Activated T-helper 1 cell treated with anti-CD3 and anti-CD28 coated beads, Interleukin-12 subunit alpha, Interleukin-12 subunit beta, Interleukin-2, Interleukin-4 antibody, amounts not matched to agents 30 ng/mL and 10 ng/mL and 1 ng/mL, durations not matched to agents 14 hours and 24 hours and 36 hours (primary cell): ENCODE measurements at places on chromosomes 11 and 22. TPM values are rescaled to one million over a fixed set of nuclear protein-coding genes. Genes with fewer than 3 reads are reported as not detected.

DNA sequence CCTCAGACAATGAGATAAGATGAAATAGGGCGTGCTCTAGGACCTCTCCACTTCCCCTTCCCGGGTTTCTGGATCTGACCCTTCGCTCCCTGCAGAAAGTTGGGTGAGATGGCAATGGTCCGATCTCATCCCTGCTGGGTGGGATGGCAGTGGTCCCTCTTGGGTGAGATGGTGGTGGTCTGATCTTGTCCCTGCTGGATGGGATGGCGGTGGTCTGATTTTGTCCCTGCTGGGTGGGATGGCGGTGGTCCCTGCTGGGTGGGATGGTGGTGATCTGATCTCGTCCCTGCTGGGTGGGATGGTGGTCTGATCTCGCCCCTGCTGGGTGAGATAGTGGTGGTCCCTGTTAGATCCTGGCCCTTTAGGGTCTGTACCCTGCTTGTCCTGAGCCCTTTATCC, 21.3 kb downstream of the ST14 start:
- DNase-seq = no peak
- no peak overlapping the region for H3K27ac ChIP-seq
- no peaks in the 10 kb centered on the region for H3K4me1 ChIP-seq
- no peaks in the 10 kb centered on the region for H3K36me3 ChIP-seq
- peaks cover 2% of the 10 kb centered on the region for H3K27me3 ChIP-seq

GRCh38 chr22:22721681-22722354, 77.4 kb downstream of the GGTLC2 start:
- peak; percentile 28 for DNase-seq
- no peaks in the 10 kb centered on the region for H3K36me3 ChIP-seq
- peak overlapping the region; percentile 80 for H3K27ac ChIP-seq
- H3K4me1 ChIP-seq = peaks cover 32% of the 10 kb centered on the region
- H3K27me3 ChIP-seq = peaks cover 14% of the 10 kb centered on the region

GRCh38 chr11:46006418-46007070, 84.1 kb downstream of the LARGE2 start:
- H3K36me3 ChIP-seq = peaks cover 1% of the 10 kb centered on the region
- no peaks in the 10 kb centered on the region for H3K4me1 ChIP-seq
- no peak overlapping the region for H3K4me3 ChIP-seq

- H3K27ac ChIP-seq = no peak overlapping the region
- H3K4me3 ChIP-seq = no peak overlapping the region
- H3K4me1 ChIP-seq = peaks cover 5% of the 10 kb centered on the region
Measured at GRCh38 chr11:8567602-8568198, 26.3 kb downstream of the STK33 start.

DNA sequence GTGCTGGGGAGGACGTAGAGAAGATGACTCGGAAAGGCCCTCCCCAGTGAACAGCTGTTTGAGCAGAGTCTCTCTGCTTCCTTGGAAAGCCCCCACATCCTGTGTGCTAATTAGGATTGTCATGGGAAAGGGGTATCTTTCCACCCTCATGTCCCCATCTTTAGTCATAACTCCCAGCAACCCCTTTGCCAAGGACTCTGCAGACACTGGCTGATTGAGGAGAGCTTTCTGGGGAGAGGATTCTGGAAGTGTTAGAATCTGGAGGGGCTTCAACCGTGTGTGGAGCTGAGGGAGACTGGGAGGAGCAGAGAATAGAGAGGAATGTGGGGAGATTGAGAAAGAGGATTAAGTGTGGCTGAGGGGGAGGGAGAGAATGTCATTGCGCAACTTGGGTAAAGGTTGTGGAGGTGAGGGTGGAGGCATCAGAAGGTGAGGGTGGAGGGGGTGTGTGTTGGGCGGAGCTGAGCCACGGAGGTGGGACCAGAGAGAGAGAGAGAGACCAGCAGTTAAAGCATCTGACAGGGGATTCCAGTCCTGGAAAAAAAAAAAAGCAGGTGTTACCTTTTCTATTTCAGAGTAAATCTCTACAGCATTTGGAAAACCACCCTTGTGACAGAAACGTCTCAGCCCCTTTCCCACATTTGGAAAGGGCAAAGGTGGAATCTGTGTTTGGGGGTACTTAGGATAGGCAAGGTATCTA, 2.2 kb downstream of the DTX4 start:
- H3K4me3 ChIP-seq = no peak overlapping the region
- DNase-seq = no peak
- no peaks in the 10 kb centered on the region for H3K36me3 ChIP-seq
- H3K27ac ChIP-seq = no peak overlapping the region
- H3K4me1 ChIP-seq = peaks cover 8% of the 10 kb centered on the region

DNA sequence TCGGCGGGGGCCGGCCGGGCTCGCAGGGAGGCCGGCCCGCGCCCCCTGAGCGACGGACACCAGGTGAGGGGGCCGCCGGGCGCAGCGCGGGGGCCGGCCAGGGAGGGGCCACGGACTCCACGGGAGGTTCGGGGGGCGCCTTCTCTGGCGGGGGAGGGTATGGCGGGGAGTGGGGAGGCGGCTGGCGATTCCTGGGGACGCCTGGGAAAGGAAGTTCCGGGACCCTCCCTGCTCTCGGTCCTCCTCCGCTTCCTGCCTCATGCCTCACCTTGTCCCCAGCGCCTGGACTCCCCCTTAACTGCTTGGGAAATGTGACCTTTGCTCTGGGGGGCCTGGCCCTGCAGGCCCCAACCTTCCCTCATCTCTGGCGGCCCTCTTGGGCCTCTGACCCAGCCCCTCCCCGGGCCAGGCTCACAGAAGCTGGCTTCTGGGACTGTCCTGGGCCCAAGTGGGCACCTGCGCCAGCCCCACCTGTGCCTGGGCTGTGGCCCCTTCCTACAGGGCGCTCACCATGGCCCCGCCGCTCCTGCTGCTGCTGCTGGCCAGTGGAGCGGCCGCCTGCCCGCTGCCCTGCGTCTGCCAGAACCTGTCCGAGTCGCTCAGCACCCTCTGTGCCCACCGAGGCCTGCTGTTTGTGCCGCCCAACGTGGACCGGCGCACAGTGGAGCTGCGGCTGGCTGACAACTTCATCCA, 516 bp downstream of the LRFN4 start:
- H3K27me3 ChIP-seq = no peaks in the 10 kb centered on the region
- peak overlapping the region; percentile 82 for H3K4me3 ChIP-seq
- DNase-seq = no peak
- peak overlapping the region; percentile 86 for H3K27ac ChIP-seq
- no peaks in the 10 kb centered on the region for H3K36me3 ChIP-seq

GRCh38 chr11:129298988-129299387, 76.7 kb upstream of the BARX2 start:
- peaks cover 23% of the 10 kb centered on the region for H3K4me1 ChIP-seq
- no peak for DNase-seq
- peaks cover 11% of the 10 kb centered on the region for H3K27me3 ChIP-seq
- no peak overlapping the region for H3K27ac ChIP-seq

- DNase-seq = no peak
- peaks cover 39% of the 10 kb centered on the region for H3K36me3 ChIP-seq
- no peak overlapping the region for H3K27ac ChIP-seq
- peaks cover 4% of the 10 kb centered on the region for H3K4me1 ChIP-seq
Measured at GRCh38 chr22:24355574-24355973, 71.8 kb upstream of the ADORA2A start.

DNA sequence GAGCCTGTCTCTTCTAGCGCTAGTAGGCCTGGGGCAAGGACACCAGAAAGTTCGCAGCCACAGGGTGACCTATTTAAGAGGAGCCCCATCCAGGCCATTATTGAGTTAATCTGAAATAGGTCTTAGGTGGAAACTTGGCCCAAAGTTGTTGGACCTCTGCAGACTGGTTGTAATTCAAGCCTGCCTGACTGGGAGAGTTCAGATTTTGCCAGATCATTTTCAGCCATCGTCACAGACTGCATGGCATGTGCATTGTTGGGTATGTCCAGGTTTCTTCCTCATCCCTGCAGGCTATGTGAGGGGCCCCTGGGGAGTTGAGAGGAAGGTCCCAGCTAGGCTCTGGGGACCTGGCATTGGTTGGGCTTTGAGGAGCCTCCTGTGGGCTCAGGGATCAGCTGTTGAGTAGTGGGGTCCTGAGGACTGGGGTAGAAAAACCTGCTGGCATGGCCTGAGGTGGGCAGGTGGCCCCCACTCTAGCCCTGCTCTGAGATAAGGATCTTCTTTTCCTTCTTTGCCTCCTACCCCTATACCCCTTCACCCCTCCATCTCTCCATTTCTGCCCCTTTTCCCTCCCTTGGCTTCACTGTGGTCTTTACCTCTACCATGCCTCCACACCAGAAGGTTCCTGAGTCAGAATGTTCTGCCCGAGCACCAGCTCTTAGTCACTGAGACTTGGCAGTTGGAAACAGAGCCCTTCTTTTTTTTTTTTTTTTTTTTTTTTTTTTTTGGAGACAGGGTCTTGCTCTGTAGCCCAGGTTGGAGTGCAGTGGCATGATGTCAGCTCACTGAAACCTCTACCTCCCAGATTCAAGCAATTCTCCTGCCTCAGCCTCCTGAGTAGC, 112.7 kb downstream of the MORC2 start:
- H3K36me3 ChIP-seq = peaks cover 3% of the 10 kb centered on the region
- DNase-seq = no peak
- no peak overlapping the region for H3K4me3 ChIP-seq
- H3K27ac ChIP-seq = no peak overlapping the region
- no peaks in the 10 kb centered on the region for H3K4me1 ChIP-seq

DNA sequence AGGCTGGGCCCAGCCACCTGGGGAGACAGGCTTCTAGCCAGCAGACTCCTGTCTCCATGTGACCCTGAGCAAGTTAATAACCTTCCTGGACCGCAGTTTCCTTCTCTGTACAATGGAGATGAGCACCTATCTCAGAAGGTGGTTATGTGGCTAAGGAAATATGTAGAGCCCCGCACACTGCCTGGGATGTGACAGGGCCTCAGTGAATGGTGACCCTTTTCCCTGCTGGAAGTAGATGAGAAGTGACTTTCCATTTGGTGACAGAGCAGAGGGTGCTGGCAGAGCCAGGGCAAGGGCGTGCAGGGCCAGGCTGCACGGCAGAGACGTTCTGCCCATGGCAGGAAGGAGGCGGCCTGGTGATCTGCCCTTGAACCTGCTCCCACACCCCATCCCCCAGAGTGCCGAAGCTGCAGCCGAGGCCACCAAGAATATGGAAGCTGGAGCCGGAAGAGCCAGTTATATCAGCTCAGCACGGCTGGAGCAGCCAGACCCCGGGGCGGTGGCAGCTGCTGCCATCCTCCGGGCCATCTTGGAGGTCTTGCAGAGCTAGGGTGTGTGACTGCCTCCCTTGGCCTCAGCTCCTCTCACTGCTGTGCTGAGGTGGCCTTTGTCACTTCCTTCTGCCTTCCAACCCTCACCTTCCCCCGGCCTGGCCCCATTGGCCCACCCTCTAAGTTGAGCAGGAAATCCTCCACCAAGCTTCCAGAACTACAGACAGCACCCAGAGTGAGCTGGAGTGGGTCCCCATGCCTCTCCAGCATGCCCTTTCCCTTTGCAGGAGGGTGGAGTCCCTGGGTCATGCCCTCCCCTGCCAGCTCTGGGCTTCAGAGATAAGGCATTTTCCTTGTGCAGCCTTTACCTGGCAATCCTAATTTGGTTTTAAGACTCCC, 13.2 kb downstream of the TKFC start:
- DNase-seq = no peak
- peaks cover 8% of the 10 kb centered on the region for H3K36me3 ChIP-seq
- H3K4me3 ChIP-seq = no peak overlapping the region
- no peaks in the 10 kb centered on the region for H3K4me1 ChIP-seq
- no peak overlapping the region for H3K27ac ChIP-seq

GRCh38 chr22:20024650-20025397, 3.9 kb downstream of the TANGO2 start:
- peaks cover 22% of the 10 kb centered on the region for H3K4me1 ChIP-seq
- H3K4me3 ChIP-seq = no peak overlapping the region
- peaks cover 3% of the 10 kb centered on the region for H3K27me3 ChIP-seq
- no peaks in the 10 kb centered on the region for H3K36me3 ChIP-seq
- DNase-seq = no peak

- peaks cover 23% of the 10 kb centered on the region for H3K27me3 ChIP-seq
- H3K4me1 ChIP-seq = peaks cover 15% of the 10 kb centered on the region
- H3K4me3 ChIP-seq = peak overlapping the region; percentile 85
- no peak for DNase-seq
Measured at GRCh38 chr11:5809122-5809519, 397 bp downstream of the OR52N2 start.

- H3K27ac ChIP-seq = no peak overlapping the region
- no peaks in the 10 kb centered on the region for H3K27me3 ChIP-seq
- H3K36me3 ChIP-seq = no peaks in the 10 kb centered on the region
- no peak overlapping the region for H3K4me3 ChIP-seq
Measured at GRCh38 chr22:48618326-48618725, 1209.3 kb downstream of the BRD1 start.

DNA sequence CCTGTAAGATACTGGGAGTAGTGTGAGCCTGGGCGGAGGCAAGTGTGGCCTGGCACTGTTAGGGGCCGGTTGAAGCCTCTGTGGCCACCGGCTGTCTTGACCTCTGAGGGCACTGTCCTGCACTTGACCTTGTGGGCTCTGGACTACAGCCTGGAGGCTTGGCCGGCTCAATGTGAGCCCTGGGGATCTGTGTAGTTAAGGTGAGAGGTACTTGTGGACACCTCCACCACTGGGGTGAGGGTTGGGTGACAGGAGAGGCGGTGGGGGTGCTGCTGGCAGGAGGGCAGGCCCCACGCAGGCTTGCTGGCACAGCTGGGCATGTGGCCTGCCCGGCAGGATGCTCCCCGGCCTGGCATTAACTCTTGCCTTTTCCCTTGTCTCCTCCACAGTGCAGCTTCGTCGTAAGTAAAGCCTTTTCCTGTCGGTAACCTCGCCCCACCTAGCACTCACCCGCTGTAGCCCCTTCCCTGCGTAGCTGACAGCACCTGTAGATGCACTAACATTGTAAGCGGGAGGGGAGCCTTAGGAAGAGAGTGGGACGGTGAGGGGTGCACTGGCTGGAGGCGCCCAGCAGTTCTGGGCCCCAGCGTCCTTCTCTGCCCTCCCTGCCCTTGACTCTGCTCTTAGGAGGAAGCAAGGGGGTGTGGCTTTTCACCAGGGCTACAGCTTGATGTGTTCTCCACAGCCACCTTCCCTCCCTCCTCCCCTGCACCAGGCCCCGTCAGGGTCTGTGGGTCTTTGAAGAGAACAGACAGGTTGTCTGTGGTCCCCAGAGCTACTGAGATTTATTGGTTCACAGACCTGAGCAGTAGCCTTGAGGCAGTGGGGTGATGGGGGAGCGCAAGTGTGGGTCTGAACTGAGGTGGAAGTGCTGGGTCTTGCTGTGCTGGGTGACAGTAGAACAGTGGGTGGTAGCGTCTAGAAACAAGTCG, 17.6 kb downstream of the INCENP start:
- peaks cover 20% of the 10 kb centered on the region for H3K36me3 ChIP-seq
- H3K4me1 ChIP-seq = no peaks in the 10 kb centered on the region
- no peak for DNase-seq
- no peak overlapping the region for H3K27ac ChIP-seq
- H3K27me3 ChIP-seq = no peaks in the 10 kb centered on the region
- no peak overlapping the region for H3K4me3 ChIP-seq

GRCh38 chr22:23849009-23850006, 8.4 kb upstream of the SLC2A11 start:
- no peak overlapping the region for H3K27ac ChIP-seq
- no peak overlapping the region for H3K4me3 ChIP-seq
- no peaks in the 10 kb centered on the region for H3K36me3 ChIP-seq
- H3K4me1 ChIP-seq = no peaks in the 10 kb centered on the region
- DNase-seq = peak; percentile 82

- peaks cover 39% of the 10 kb centered on the region for H3K36me3 ChIP-seq
- no peak overlapping the region for H3K4me3 ChIP-seq
- DNase-seq = no peak
Measured at GRCh38 chr11:44113572-44113971, 18.1 kb downstream of the EXT2 start.

Gene SCGB2A2
- not detected in 2 replicates for total RNA-seq

Gene ACR
- not detected in 2 replicates for total RNA-seq

Gene PLAAT5
- not detected in 2 replicates for total RNA-seq

Gene MYRF
- total RNA-seq = 0.78 and 0.99 TPM in 2 replicates
